ENCODE measurements at places on chromosomes 13 and 19.

DNA sequence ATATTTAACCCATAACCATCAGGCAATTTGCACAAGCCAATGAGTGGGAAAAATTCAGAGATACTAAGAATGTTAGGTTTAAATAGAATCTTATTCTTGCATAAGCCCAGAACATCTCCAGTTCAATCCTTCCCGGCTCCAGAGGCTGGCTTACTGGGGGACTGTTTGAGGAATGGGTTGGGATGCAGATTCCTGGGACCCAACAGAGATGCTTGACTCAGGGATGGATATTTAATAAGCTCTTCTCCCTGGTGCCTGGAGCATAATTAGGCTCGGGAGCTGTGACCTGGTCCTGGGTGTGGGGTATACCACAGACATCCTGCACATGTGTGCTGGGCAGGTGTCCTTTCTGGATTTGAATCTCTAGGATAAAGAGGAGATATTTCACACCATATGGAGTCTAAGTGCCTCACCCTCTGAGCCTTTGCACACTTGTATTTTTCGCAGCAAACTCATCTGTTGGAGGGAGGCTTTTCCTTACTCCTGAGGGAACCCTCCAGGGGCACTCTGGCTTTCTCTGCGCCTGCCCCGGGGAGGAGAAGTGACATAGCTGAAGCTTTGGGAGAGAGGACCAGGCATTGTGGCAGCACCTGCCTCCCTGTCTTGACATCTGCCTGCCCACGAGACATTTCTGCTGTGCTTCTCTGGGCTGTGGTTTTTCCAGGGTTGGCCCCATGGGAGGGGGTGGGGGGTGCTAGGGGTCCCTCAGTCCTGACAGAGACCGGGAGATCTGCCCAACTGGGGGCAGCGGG lies 36.1 kb upstream of the ANKRD10 start:
- DNase-seq = no peak

DNA sequence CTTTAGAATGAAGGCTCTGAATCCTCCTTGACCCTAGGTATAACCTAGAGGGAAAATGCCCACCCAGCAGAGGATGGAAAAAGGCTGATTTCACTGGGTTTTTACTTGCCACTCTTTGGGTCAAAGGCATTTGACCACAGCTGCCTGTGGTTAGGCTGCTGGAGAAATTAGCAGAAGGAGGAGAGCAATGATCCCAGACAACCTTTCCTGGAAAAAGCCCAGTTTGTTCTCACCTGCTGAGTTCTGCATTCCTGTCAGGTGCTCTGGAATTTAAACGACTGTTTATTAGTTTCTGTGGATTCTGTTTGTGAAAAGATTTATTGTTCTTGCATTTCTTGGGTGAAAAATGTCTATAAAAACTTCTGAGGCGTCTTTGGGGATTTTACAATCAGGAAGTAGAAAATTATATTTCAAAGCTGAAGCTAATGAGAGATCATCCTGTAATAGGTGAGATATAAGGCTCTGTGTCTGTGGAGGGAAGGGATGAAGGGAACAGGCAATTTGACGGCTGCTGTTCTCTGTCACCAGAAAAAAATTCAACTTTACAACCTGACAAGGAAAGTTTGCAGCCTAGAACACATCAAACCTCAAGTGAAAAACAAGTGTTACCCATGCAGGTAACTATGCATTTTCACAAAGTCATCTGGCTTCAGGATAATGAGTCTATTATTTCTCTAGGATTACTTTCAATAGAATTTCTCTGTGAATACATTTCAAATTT lies 519.7 kb downstream of the DIAPH3 start:
- no peak for DNase-seq

DNA sequence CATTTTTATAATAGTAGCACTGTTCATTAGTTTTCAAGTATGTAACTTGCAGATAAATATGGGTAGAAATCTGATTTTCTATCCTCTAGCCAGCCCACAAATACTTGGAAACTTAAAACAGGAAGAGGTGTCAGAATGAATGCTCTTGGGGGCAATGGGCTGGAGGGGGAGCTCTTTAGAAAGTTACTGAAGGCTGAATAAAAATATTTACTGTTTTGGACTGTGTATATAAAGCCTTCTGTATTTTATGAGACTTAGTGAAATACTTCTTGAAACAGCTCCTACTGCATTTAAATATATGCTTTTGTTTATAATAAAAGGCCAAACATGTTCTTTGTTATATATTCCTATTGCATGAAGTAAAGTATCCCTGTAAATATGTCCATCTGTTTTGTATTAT lies 138.8 kb downstream of the RGCC start:
- no peak for DNase-seq

DNA sequence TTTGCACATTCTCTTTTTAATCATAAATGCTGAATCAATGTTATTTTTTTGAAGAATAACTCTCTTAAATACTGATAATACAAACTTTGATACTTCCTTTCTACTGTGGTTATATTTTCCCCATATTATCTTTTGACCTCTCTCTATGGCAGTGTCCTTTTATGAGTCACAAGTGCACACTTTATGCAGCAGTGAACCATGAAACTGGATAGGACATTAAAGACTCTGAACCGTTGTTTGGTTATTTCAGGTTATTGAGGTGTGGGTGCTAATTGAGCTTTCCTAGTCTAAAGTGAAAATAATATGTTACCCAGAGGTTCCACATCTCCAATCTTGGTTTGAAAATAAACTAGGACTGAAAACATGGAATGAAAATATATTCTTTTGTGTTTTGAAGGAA lies 71.4 kb downstream of the DGKH start:
- DNase-seq = no peak

DNA sequence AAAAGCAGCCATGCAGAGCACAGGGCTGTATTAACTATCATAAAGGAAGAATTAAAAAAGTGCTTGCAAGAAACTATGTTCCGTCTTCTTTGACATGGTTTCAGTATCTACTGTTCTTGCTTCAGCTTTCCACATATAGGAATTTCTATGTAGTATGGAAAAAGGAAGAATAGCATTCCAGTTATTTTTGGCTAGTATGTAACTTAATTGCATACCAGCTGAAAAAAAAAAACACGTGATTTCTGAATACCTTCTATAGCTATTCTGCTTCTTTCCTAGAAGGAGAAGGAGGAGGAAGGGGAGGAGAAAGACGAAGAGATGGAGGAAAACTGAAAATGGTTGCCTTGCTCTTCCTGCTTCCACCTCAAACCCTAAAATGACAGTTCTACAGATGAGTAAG lies 619.0 kb downstream of the KCTD12 start:
- no peak for DNase-seq

DNA sequence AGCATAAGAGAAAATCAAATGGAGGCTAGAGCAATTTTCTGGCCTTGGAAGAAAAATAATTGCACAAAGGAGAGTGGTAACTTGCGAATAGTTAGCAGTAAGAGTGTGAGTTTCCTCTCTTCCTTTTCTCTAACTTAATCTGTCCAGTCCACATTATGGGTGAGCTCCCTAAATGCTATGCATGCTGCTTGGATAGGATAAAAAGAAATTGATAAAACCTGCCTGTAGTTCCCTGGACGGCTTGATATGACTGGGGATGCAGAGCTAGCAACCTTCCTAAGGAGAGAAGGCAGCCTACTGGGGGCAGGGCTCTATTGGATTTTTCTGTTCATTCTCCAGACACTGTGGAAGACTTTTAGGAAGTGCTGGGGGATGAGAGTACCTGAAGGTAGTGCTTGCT lies 311.3 kb downstream of the LMO7 start:
- no peak for DNase-seq

GRCh38 chr13:99126821-99127220 lies 73.8 kb upstream of the UBAC2 start:
- no peak for DNase-seq

- no peak for DNase-seq
Observed at GRCh38 chr13:107843281-107843680, 372.1 kb downstream of the LIG4 start.

GRCh38 chr13:40657951-40658350 lies 8.5 kb downstream of the FOXO1 start:
- no peak for DNase-seq

DNA sequence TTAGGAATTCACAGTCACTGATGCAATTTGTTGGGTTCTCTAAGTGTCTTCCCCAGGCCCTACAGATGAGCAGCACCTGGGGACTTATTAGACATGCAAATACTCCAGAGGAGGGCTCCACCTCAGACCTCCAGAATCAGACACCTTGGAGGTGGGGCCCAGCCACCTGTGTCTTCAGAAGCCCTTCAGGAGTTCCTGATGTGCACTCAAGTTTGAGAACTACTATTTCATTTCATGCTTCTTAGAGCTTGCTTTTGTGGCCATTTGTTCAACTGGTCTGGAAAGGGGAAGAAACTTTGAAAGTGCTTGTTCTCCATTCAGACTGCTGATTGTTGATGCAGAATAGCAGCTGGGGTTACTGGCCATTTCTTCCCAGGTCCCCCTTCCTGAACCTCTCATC lies 472.0 kb downstream of the COG6 start:
- DNase-seq = no peak

DNA sequence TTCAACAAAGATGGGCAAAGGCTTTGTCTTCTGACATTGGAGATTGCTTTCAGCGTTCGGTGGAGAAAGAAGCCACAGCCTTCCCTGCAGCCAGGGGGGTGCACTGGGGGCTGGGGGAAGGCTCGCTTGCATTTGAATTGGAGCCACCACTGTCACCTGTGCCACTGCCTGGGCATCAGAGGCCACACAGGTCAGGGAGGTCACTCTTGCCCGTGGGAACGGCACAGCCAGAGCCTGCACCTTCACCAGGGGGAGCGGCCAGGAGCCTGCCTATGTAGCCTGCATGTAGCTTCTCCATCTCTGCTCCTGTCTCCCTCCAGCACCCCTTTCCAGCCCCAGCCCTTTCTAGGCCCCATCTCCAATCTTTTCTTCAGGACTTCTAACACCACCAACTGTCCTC lies 43.7 kb upstream of the KCTD15 start:
- no peak for DNase-seq

DNA sequence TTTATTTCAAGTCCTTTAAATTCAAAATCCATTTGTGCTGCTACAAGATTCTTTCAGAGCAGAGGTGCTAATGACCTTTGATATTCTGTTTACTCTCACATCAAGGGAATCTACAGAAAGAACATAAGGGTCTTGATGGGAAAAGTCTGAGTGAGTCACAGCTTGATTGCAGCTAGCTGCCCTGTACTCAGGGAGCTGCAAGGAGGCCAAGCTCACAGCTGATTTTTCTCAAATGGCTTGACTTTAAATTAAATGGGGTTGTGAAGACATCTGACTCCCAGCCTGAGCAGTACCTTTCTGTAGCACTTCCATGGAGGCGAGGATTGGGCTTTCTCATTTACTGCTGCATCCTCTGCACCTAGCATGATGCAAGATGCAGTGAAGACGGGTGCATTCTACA lies 62.5 kb downstream of the RAP2A start:
- no peak for DNase-seq

DNA sequence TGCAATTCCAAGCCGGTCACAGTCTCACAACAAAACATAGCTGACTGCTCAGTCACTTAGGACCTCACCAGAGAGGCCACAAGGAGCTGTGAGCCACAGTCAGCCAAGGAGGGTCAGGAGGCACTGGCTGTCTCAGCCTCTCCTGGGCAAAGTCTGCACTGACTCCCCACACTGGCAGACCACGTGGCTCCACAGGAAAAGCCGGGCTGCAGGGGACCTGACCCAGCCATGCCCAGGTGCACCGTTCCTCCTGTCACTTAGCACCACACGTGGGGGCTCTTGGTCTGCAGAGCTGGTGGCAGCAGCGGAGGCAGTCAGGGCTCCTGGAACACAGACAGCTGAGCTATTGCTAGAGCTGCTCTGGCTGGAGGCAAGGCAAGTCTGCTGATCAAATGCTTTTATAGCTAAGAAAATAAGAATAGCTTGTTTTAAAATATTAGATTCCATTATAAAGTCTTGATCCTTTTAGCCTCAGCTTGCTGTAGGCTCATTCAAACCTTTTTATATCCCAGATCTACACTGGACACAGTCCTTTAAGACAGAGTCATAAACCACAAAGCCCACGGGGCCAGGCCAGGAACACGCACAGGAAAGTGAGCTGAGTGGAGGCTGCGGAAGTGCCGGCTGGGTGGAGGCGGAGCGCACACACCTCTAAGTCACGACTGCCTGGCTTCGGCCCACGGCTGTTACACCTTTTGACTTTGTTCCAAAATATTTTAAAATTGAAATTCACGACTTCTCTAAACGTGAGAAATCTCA lies 744.1 kb downstream of the UQCRFS1 start:
- peak; percentile 85 for DNase-seq

- DNase-seq = no peak
Observed at GRCh38 chr13:30108216-30108912, 199.0 kb downstream of the KATNAL1 start.

- no peak for DNase-seq
Observed at GRCh38 chr19:51786646-51787494, 8.1 kb upstream of the FPR3 start.

DNA sequence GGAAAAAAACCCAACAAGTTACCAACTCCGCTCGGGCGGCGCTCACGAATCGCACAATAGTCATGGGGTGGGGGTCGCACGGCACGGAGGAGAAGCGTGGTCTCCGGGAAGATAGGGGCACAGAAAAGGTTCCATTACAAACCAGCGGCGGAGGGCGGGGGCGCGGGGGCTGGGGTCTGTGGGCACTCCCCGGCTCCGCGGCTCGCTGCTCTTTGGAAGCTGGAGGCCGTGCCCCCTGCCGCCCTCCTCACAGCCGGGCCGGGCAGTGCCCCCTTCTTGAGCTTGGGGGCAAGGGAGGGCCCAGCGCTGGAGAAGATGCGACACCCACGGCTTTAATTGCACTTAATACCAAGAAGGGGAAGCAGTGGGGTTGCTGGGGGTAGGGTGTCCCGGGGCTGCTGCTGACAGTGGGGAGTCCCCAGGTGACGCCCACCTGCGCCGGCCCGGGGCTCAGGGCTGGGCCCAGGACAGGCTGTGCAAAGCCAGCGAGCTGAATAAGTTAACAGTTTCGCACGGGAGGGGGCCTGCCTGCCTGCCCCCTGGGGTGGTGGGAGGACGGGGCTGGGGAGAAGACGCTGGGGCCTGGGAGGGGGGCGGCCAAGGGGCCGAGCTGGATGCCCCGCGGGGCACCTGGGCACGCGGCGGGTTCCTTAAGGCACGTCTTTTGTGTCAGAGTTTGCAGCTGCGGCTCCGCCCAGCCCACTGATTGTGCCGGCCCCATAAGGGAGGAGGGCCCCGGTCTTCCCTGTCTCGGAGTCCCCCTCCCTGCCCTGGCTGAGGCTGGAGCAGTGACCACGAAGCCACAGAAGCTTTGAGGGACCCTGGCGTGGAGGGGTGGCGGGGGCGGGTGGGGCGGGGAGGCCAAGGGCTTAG lies 9.8 kb downstream of the DCAF15 start:
- no peak for DNase-seq

DNA sequence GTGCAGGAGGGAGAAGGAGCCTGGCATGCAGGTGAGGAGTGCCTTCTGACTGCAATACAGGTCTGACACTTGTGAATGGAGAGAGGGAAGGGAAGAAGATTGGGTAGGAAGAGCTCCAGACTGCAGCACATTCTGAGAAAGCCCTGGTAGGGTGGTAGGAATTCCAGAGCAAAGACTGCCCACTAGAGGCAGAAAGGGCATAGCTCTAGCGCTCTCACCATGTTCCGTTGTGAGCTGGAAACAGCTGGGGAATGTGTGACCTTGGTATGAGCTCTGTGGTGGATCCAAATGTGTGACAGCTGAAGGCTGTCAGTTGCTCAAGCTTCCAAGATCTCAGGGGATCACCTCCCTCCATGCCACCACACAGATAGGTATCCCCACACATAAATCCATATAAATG lies 2.9 kb upstream of the MTUS2 start:
- no peak for DNase-seq

- DNase-seq = no peak
Observed at GRCh38 chr13:98960606-98961502, 17.0 kb downstream of the DOCK9 start.

All from hepatic stellate cell (primary cell).